ENCODE measurements at places on chromosomes 1 and 21. TPM values are rescaled to one million over a fixed set of nuclear protein-coding genes. Genes with fewer than 3 reads are reported as not detected.

The CELA3A gene
- total RNA-seq, result not detected

The COL24A1 gene
- not detected for total RNA-seq

The UMODL1 gene
- 0.04 TPM for total RNA-seq

The MYOM3 gene
- not detected for total RNA-seq

The NKAIN1 gene
- not detected for total RNA-seq

The CACHD1 gene
- 0.12 TPM for total RNA-seq

The PSMG1 gene
- 23.7 TPM for total RNA-seq

DNA sequence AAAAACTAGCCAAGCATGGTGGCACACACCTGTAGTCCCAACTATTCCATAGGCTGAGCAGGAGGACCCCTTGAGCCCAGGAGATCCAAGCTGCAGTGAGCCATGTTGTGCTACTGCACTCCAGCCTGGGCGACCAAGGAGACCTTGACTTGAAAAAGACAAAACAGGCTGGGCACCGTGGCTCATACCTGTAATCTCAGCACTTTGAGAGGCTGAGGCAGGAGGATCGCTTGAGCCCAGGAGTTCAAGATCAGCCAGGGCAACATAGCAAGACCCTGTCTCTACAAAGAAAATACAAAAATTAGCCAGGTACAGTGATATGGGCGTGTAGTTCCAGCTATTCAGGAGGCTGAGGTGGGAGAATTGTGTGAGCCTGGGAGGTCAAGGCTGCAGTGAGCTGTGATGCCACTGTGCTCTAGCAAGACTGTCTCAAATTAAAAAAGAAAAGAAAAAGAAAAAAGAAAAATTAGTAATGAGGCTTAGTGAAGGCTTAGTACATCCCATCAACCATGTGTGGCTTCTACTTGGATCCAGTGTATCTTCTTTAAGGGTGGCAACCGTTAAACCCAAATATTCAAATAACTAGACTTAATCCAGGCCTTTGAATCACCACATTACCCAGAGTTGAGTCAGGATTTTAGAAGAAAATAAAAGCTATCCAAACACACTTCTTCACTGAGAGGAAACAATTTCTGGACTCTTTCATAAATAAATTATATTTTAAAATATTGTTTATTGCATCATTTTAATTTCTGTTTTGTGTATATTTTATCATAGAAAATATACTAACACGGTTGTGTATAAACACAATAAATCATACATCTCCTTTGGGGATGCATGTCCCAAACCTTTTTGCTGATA lies 74.3 kb upstream of the RAB4A start:
- no peaks in the 10 kb centered on the region for H3K36me3 ChIP-seq
- no peak for DNase-seq
- H3K4me1 ChIP-seq, result peaks cover 8% of the 10 kb centered on the region
- no peak overlapping the region for H3K4me3 ChIP-seq
- no peak overlapping the region for H3K27ac ChIP-seq
- H3K27me3 ChIP-seq, result peaks cover 3% of the 10 kb centered on the region

- H3K27me3 ChIP-seq, result peaks cover 10% of the 10 kb centered on the region
- H3K36me3 ChIP-seq, result no peaks in the 10 kb centered on the region
Observed at GRCh38 chr1:225318706-225319575, 108.9 kb downstream of the LBR start.

DNA sequence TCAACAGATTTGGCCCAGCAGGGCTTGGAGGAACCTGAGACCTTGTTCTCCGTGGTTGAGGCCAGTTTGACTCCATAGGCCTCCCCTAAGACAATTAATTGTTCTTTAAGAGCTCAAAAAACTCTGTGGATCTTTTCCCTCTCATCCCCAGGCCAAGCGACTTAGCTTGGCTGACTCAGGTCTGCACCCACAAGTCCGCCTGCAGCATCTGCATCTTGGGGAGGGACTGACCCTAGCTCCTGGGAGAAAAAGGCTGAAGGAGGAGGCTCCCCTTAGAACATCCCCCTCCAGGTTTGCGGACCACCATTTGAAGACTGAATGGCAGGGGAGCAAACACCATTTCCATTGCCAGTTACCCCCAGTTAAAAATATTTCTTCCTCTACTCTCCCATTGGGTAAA lies 1.5 kb upstream of the HES2 start:
- H3K27me3 ChIP-seq, result peaks cover 52% of the 10 kb centered on the region
- no peaks in the 10 kb centered on the region for H3K36me3 ChIP-seq
- no peak overlapping the region for H3K27ac ChIP-seq
- H3K4me3 ChIP-seq, result no peak overlapping the region

GRCh38 chr1:158117854-158118704 lies 62.6 kb upstream of the CD1D start:
- H3K27ac ChIP-seq, result no peak overlapping the region
- H3K36me3 ChIP-seq, result no peaks in the 10 kb centered on the region
- H3K27me3 ChIP-seq, result peaks cover 20% of the 10 kb centered on the region
- DNase-seq, result peak; percentile 45
- H3K4me1 ChIP-seq, result peaks cover 27% of the 10 kb centered on the region

DNA sequence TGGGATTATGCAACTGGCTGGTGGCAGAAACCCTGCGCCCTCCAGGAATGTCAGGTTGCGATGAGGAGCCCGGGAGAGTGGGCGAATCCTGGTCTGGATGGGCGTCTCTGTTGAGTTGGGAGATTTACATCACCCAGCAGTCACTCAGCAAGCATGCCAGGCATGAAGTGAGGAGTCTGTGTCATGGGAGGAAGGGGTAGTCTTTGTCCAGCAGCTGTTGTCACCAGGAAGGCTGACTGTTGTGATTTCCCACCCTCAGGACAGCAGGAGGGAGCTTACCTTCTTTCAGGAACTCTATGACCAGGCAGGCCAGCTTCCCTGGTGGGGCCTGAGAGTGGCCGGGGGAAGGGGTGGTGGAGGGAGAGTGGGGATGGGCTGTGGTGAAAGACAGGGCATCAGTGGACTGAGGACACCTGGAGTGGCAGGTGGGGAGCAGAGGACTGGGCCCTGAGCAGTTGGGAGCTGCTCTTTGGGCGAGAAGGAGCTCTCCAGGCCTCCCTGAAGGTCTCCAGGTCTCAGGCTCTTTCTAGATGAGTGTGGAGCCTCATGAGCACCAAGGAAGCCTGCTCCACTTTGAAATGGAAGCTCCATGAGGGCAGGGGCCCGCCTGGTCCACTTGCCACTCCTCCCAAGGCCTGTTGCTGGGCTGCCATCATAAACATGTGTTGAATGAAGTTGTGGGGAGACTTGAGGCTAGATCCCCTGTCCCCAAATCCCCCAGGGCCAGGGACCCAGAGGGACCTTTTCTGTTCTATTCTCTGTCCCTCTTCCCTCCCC lies 21.3 kb upstream of the PKP1 start:
- no peaks in the 10 kb centered on the region for H3K4me1 ChIP-seq
- H3K4me3 ChIP-seq, result no peak overlapping the region
- no peak for DNase-seq
- no peaks in the 10 kb centered on the region for H3K36me3 ChIP-seq
- no peak overlapping the region for H3K27ac ChIP-seq
- peaks cover 37% of the 10 kb centered on the region for H3K27me3 ChIP-seq

- no peaks in the 10 kb centered on the region for H3K27me3 ChIP-seq
- no peak for DNase-seq
- peak overlapping the region; percentile 36 for H3K27ac ChIP-seq
- H3K4me3 ChIP-seq, result no peak overlapping the region
- H3K4me1 ChIP-seq, result peaks cover 27% of the 10 kb centered on the region
Observed at GRCh38 chr1:246659594-246660140, 64.5 kb upstream of the SCCPDH start.

DNA sequence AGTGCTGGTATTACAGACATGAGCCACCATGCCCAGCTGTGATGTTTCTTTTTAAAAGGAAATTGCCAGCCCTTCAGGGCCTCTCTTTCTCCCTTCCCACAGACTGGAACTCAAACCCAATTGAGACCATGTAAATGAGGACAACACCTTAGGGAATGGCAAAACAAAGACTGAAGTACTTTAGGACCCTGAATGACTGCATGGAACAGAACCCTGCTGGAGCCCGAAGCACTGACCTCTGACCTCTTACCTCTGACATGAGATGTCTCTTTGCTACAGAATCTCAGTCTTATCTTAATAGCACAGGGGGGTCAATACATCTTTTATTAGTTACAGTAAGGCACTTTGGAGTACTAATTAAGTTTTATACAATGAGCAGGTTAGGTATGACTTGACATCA lies 15.5 kb upstream of the DR1 start:
- H3K4me1 ChIP-seq, result peaks cover 3% of the 10 kb centered on the region
- no peak overlapping the region for H3K4me3 ChIP-seq
- DNase-seq, result no peak
- peaks cover 4% of the 10 kb centered on the region for H3K36me3 ChIP-seq
- H3K27me3 ChIP-seq, result no peaks in the 10 kb centered on the region
- no peak overlapping the region for H3K27ac ChIP-seq

- DNase-seq, result no peak
- peaks cover 2% of the 10 kb centered on the region for H3K4me1 ChIP-seq
- H3K27ac ChIP-seq, result no peak overlapping the region
- no peaks in the 10 kb centered on the region for H3K36me3 ChIP-seq
- no peak overlapping the region for H3K4me3 ChIP-seq
- H3K27me3 ChIP-seq, result peaks cover 3% of the 10 kb centered on the region
Observed at GRCh38 chr1:201095581-201095980, 16.6 kb downstream of the CACNA1S start.

- H3K4me1 ChIP-seq, result peaks cover 9% of the 10 kb centered on the region
- H3K36me3 ChIP-seq, result no peaks in the 10 kb centered on the region
- H3K27me3 ChIP-seq, result peaks cover 29% of the 10 kb centered on the region
- H3K4me3 ChIP-seq, result no peak overlapping the region
- DNase-seq, result no peak
- no peak overlapping the region for H3K27ac ChIP-seq
Observed at GRCh38 chr1:21620011-21620410, 49.1 kb downstream of the RAP1GAP start.

DNA sequence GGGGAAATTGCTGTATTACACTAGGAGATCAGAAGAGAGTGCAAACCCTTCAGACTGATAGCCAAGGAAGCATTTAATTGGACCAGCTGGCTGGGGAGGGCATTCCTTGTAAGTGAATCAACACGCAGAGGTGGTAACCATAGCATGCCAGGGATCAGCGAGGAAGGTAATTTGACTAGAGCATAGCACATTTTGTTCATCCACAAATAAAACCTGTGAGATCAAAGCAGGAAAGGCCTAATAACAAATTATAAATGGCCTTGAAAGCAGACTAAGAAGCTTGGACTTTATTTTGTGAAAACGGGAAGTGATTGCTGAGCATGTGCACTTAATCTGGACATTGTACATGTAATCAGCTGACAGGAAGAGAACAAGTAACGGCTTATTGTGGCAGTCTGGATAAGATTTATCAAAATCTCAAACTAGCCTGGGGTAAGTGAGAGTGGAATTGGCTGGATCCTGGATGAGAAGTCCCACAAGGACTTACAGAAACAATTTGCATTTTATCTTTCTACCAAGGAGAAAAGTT lies 11.7 kb upstream of the CD55 start:
- H3K4me3 ChIP-seq, result peak overlapping the region; percentile 77
- peak overlapping the region; percentile 91 for H3K27ac ChIP-seq
- DNase-seq, result no peak
- H3K4me1 ChIP-seq, result peaks cover 27% of the 10 kb centered on the region
- no peaks in the 10 kb centered on the region for H3K27me3 ChIP-seq

DNA sequence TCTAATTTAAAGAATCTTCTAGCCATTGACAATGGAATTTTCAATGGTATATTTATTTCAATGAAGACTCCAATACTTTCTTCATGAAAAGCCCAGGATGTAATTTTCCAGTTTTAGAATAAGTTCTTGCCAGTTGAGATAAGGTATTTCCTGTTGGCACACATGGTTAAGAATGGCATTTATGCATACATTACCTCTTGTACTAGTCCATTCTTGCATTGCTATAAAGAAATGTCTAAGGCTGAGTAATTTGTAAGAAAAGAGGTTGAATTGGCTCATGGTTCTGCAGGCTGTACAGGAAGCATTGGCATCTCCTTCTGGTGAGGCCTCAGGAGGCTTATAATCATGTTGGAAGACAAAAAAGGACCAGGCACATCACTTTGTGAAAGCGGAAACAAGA lies 1179.6 kb downstream of the AMY1C start:
- H3K4me3 ChIP-seq, result no peak overlapping the region
- H3K36me3 ChIP-seq, result no peaks in the 10 kb centered on the region
- peaks cover 9% of the 10 kb centered on the region for H3K4me1 ChIP-seq
- no peak for DNase-seq
- no peaks in the 10 kb centered on the region for H3K27me3 ChIP-seq
- H3K27ac ChIP-seq, result no peak overlapping the region

GRCh38 chr21:45543710-45544448 lies 1.6 kb upstream of the SLC19A1 start:
- H3K27me3 ChIP-seq, result no peaks in the 10 kb centered on the region
- no peaks in the 10 kb centered on the region for H3K36me3 ChIP-seq
- DNase-seq, result peak; percentile 16

- no peak for DNase-seq
- no peak overlapping the region for H3K4me3 ChIP-seq
- no peaks in the 10 kb centered on the region for H3K27me3 ChIP-seq
- H3K27ac ChIP-seq, result no peak overlapping the region
- H3K4me1 ChIP-seq, result peaks cover 30% of the 10 kb centered on the region
Observed at GRCh38 chr1:183543619-183544204, 46.5 kb downstream of the NCF2 start.

DNA sequence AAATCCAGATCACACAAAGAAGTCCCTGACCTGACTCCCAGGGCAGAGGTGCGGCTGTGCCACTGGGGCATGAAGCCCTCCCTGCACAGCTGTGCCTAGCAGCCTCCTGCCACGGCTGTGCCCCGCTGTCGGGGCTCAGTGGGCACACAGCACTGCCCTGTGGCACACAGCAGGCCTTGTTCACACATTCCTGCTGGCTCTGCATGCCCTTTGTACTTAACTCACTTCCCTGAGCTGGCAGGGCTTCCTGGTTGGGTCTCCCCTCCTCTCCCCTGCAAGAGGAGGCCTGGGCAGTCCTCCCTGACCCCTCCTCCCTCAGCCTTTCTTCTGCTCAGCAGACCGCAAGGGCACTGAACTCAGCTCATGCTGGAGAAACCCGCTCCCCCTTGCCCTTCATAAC lies 14.8 kb downstream of the LHX4 start:
- no peak overlapping the region for H3K27ac ChIP-seq
- no peak overlapping the region for H3K4me3 ChIP-seq

GRCh38 chr1:14039582-14040430 lies 339.8 kb downstream of the PRDM2 start:
- H3K4me3 ChIP-seq, result no peak overlapping the region
- H3K27me3 ChIP-seq, result peaks cover 4% of the 10 kb centered on the region
- H3K27ac ChIP-seq, result no peak overlapping the region
- no peaks in the 10 kb centered on the region for H3K36me3 ChIP-seq
- no peak for DNase-seq

- H3K4me3 ChIP-seq, result no peak overlapping the region
- no peaks in the 10 kb centered on the region for H3K4me1 ChIP-seq
- peaks cover 4% of the 10 kb centered on the region for H3K27me3 ChIP-seq
- no peak overlapping the region for H3K27ac ChIP-seq
Observed at GRCh38 chr1:7401814-7402547, 369.1 kb upstream of the VAMP3 start.

DNA sequence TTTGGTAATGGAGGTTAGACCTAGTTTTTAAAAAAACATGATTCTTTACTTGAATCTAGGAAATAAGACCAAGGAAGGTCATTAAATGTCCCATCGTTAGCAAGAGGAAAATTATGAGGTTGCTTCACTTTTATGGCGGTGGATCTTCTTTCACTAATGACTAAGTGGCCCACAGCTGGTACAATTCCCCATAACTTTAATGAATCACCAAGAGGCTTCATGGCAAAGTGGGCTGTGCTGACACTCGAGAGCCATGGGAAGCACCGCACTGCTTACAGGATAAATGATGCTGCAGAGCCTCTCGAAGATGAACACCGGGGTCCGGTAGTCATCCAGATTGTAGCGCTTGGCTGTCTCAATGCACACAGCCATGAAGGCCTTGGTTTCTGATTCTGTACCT lies 108.8 kb downstream of the UBR4 start:
- H3K27me3 ChIP-seq, result no peaks in the 10 kb centered on the region
- DNase-seq, result no peak
- H3K36me3 ChIP-seq, result peaks cover 99% of the 10 kb centered on the region
- H3K27ac ChIP-seq, result no peak overlapping the region
- H3K4me3 ChIP-seq, result no peak overlapping the region
- no peaks in the 10 kb centered on the region for H3K4me1 ChIP-seq
